ENCODE measurements at places on chromosomes 5 and 9.

GRCh38 chr5:54401515-54401914 is 54.0 kb upstream of the HSPB3 start:
- no peak for DNase-seq

DNA sequence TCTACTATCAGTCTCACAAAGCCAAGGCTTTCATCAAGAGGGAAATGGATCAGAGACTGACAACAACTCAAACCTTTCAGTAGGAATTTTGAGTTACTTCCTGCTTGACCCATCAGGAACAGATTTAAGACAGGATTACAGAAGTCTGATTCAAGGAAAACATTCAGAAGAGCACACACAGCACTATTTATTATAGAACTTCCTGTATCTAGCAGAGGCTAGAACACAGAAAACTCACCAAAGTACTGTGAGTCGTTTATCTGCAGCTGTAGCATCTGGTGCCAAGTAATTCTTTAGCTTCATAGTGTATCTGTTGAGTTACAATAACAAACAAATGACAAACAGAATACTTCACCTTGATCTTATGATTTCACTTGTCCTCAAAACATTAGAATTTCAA is 13.8 kb downstream of the LEAP2 start:
- no peak for DNase-seq

- peak; percentile 47 for DNase-seq
These were observed 2.5 kb downstream of the IL7R start for GRCh38 chr5:35859101-35859661.

GRCh38 chr9:28073270-28073669 is 500.0 kb upstream of the C9orf72 start:
- peak; percentile 34 for DNase-seq

DNA sequence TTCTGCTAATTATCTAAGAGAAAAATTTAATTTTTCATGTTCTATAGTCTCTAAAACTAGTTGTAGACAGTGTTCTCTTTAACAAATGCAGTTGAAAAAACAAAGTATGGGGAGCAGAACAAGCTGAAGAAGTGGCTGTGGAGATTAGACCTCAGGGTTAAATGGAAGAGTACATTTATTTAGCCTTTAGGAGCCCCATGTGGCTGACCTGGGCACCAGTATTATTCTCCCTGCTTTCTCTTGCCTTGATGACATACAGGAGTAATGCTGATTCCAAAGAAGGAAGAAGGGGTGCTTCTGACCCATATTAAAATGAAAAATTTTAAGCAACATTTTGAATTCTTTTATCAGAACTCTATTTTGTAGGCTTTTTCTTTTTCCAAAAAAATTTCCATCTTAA is 312.3 kb upstream of the RIOK2 start:
- no peak for DNase-seq

DNA sequence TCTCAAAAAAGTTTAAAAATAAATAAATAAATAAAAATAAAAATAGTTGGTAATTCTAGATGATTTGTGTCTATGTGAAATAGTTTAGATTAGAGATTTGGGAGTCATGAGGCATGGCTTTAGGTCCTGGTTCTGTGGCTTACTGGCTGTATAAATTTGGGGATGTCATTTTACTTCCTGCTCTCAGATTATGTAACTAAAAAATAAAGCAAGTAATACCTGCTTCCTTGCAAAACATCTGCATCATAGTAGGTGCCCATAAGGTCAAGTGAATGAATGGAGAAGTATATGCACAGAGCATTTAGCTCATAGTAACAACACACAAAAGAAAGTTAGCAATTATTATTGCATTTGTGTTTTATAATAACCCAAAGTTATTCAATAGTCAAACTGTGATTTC is 287.7 kb upstream of the TLE4 start:
- DNase-seq: no peak

GRCh38 chr5:17398431-17398830 is 99.6 kb upstream of the TAF11L2 start:
- DNase-seq: peak; percentile 23

DNA sequence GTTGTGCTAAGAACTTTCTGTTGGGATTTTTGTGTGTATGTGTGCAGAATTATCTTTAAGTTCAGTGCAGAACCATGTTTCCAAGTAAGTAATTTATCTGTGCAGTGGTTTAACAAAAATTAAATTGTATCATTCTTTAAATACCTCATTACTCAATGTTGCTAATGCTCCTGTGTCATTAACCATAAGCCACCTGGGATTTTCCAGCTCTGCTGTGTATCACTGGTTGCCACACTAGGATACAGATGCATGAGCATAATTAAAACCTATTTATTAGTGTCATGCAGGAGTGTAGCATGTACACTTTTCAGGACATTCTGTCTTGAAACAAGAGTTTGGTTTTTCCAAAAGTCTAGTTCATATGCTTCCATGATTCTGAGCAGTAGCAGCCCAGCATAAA is 120.4 kb upstream of the PTGER4 start:
- DNase-seq: no peak

DNA sequence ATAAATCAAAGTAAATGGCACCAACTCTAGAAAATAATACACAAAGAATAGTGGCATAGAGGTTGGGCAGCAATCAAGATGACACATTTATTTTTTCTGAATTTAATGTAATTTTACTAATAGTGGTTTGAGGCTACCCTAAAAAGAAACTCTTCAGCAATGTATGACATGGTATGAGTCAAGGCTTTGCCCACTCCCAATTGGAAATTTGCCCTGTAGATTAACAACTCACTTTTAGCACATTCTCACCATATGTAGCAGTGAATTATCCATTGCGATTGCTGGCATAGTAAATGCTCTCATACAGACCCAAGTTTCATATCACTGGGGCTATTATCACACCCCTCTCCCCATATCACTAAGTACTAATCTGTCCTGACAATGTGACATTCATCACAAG is 832.1 kb upstream of the ZNF608 start:
- no peak for DNase-seq

DNA sequence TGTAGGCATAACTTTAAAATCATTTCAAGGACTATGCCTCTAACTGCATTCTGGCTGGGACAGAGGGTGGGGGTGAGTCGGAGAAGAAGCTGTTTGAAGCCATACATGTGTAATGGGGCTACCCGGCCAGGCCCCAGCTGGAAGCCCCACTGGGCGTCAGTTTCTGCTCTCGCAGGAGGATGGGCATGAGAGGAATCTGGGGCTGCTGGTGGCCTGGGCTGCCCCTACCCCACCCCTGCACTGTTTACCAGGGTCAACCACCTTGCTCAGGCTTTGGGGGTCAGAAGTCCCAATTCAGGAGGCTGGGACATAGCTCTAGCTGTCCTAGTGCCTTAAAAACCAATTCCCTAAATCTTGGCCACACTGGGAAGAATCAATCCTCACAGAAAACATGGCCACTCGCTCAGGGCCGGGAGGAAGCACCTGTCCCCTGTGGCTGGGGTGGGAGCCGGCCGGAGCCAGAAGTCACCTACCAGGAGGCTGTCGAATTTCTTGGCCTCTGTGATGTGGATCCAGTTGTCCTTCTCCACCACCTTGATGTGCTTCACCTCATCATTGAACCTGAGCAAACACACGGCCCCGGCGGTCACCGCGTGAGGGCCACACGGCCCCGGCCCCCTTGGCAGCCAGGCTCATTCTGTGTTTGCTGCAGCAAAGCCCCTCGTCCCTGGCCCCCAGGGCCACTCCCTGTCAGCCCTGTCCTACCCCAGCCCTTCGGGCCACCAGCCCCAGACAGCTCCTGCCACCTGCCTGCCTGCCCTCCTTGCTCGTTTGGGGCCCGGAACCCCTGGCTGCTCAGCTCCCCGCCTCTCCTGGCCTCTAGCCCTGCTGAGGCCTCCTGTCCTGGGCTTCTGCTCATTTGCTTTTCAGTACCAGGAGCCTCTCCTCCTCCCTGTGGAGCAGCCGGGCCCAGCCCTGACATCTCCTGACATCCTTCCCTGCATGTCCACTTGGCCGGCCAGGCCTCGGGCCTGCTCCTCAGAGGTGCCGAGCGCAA is 33.6 kb upstream of the SARDH start:
- no peak for DNase-seq

DNA sequence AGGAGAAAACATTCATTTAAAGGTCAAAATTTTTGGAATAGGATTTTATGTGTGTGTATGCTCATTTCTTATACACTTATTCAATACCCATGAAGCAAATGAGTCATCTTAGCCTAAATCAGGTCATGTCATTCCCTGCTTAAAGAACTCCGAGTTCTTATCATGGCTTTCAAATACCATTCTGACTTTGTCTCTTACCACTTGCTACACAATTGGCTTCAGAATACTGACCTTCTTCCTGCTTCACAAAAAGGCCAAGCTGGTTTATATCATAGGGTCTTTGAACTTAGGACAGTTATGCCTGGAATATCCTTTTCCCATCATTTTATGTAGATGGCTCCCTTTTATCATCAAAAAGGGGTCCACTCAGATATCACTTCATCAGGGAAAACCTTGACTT is 652.2 kb upstream of the WWC1 start:
- DNase-seq: peak; percentile 66

- DNase-seq: no peak
These were observed 140.9 kb downstream of the CCDC171 start for GRCh38 chr9:15693701-15694100.

- DNase-seq: no peak
These were observed 1106.2 kb upstream of the DMAC1 start for GRCh38 chr9:8905731-8906130.

GRCh38 chr9:19358701-19359100 is 21.3 kb downstream of the RPS6 start:
- DNase-seq: no peak

- no peak for DNase-seq
These were observed 9.7 kb downstream of the WNK2 start for GRCh38 chr9:93193388-93194220.

DNA sequence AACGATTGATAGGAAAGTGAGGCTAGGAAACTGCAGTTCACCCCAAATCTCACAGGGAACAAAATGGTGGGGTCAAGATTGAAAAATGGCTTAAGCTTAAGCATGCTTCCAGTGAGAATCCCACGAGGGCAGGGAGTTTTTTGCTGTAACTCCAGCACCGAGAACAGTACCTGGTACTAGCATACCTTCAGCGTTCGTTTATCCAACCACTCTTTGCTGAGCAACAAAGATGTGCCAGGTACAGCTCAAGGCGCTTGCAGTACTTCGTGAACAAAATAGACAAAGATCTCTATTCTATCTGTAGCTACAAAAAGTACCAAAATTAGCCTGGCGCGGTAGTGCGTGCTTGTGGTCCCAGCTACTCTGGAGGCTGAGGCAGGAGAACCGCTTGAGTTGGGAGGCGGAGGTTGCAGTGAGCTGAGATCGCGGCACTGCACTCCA is 778 bp upstream of the PPP6C start:
- no peak for DNase-seq

GRCh38 chr5:27944471-27944870 is 906.1 kb upstream of the CDH9 start:
- no peak for DNase-seq

- DNase-seq: no peak
These were observed 1523.9 kb downstream of the MAT2B start for GRCh38 chr5:165029099-165029870.

DNA sequence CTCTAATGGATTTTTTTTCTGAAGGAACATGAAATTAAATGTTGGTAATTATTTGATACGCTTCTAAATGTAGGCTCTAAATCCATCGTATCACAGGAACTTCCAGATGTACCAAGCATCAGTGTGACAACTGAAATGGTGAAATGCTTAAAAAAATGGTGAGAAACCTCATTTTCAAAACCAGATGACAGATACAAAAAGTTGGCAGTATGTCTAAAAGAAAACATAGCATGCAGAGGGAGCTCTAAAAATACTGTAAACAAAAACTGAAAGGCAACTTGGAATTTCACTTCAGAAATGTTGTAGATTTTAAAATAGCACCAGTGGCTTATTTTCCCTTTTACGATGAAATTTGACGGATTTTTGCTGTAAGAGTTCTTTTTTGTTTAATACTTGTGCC is 1043.6 kb upstream of the WWC1 start:
- no peak for DNase-seq

DNA sequence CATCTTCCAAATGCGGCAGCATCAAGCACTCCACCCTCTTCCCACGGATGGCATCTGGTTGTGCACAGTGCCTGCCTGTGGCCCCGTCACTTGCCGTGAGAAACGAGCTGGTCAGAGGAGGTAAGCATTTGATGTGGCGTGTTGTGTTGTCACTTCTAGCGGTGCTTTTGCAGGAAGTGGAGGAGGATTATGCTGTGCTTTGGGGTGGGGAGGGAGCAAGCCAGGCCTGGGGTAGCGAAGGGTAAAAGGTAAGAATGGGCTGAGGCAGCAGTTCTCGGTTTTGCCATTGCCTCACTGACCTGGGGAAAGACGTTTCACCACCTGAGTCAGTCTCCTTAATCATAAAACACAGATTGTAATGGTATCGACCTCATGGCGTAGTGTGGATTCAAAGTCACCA is 2.3 kb upstream of the POMT1 start:
- no peak for DNase-seq

DNA sequence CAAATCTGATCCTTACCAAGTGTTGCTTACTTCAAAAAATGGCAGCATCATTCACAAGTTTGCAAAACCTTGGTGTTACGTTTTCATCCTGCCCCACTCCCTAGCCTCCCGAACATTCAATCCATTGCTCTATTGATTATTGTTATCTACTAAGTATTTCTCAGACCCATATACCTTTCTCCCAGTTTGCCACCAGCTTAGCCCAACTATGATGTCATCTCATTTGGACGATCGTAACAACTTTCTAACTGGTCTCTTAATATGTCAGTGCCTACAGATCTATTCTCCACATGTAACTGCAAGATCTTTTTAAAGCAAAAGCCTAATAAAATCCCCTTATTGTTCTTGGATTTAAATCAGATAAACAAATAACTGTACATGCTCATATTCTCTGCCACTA is 497.1 kb upstream of the EDIL3 start:
- no peak for DNase-seq

DNA sequence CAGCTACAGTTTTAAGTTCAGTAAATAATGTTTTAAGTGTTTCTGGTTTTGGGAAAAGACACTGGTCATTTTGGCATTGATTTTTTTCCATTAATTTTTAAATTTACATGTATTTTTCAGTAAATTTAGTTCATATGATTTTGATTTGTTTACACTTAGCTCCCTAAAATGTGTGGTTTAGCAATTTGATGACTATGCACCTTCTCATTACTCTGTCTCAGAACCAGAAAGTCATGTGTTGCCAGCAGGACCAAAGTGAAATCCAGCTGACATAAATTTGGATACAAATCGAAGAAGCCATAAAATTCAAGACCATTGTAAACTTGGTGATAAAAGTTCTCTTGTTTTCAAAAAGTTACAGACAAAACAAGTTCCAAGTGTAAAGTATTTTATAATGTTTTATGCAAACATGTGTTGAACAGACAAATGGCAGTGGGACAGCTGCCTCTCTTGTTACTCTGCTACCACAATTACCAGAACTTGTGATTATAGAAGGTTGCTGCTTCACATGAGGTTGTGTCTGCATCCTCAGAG is 354.8 kb downstream of the NR2F1-AS1 start:
- DNase-seq: peak; percentile 44

GRCh38 chr5:135112008-135112725 is 78.1 kb upstream of the PITX1 start:
- no peak for DNase-seq

DNA sequence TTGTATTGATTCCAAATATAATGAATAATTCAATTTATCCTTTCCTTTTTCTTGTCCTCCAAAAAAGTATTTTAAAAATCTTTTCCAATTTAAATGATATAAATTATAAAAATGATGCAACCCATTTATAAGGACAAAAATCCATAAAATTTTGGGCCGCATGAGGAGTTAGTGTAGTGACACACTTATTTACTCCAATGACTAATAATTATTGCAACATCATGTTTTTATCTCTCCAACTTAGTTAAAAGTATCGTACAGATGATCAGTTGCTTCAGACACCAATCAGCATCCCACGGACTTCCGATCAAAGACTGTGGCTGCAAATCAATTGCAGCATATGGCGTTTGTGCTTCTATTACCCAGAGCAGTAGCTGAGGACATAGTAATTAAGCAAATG is 58.6 kb downstream of the HTR4 start:
- DNase-seq: no peak
